Right cardiac atrium (tissue), 5 donors: ENCODE measurements at places on chromosomes 4 and X. TPM values are rescaled to one million over a fixed set of nuclear protein-coding genes. Genes with fewer than 3 reads are reported as not detected.

GRCh38 chr4:183971929-183972490 is 66.9 kb downstream of the STOX2 start:
- DNase-seq = peak; percentile 69

DNA sequence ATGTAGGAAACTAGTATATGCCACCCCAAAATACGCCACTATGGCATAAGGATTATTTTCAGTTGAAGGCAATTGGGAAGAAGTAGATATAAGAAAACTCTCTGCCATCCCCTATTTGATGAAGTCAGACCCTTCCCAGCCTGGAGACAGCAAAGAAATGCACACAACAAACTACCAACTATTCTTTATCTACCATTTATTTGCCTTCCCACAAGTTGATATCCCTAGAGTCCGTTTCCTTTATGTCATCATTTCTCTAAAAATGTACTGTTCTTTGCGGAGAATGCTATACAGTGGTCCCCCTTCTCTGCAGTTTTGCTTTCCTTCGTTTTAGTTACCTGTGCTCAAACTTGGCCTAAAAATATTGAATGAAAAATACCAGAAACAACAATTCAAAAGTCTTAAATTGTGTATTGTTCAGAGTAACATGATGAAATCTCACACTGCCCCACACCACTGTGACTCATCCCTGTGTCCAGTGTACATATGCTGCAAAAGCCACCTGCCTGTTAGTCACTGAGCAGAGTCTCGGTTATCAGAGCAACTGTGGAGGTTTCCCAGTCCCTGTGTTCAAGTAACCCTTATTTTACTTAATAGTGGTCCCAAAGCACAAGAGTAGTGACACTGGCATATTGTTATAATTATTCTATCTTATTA is 152.3 kb downstream of the WDFY3 start:
- DNase-seq = no peak

IL2 gene
- not detected for polyA plus RNA-seq

DNA sequence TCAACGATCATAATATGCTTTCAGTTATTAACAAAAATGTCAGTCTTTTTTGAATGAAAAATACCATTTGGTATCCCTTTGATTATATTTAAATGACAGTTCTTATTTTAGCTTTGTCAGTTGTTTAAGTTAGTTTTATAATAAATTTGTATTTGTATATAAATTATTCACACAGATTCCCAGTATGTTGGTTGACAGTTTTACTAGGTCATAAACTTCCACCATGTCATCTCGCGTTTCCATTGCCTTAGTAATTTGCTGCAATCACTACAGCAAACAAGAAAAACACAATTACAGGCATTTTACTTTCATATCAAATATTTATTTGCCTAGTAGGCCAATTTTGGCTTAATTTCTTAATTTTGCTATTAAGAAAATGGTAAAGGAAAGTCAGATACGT is 109.6 kb upstream of the ANK2 start:
- DNase-seq = no peak

BBS7 gene
- 3.5 TPM for polyA plus RNA-seq

HPGDS gene
- polyA plus RNA-seq = 0.48 TPM

DNA sequence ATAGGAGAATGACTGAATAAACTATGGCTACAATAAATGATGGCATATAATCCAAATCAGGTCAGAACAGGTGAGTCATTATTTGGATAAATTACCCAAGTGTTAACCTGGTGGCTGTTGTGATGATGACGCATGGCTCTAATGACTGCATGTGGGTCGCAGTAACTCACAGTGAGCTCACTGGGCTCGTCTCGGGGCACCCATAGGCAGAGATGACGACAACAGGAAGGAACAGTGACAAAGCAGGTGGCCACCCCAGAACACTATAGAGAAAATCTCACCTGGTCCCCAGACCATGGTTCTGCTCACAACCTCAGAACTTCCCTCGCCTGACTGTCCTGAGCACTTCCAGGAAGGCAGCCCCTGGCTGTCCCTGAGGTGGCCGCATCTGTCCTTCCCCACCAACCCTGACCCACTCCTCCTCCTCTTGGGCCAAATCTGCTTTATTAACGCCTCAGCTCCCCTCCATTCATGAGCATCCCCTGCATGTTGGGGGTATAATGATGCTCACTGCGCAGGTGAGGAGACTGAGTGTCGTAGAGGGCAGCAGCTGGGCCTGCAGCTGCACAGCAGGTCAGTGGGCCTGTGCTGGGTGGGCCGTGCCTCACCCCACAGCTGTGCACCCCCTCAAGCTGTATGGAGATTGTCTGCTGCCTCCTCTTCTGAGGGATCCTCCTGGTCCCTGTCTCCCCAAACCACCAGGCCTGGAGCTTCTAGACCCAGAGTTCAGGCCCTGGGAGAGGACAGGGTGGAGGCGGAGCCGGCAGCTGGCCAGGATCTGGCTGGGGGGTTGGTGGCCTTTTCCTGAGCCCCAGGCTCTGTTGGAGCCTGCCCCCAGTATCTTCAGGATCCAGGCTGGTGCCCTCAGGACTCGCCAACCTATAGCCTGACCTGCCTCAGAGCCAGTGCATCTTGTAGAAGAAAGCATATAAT is 30.9 kb upstream of the FAM156A start:
- DNase-seq = no peak

DNA sequence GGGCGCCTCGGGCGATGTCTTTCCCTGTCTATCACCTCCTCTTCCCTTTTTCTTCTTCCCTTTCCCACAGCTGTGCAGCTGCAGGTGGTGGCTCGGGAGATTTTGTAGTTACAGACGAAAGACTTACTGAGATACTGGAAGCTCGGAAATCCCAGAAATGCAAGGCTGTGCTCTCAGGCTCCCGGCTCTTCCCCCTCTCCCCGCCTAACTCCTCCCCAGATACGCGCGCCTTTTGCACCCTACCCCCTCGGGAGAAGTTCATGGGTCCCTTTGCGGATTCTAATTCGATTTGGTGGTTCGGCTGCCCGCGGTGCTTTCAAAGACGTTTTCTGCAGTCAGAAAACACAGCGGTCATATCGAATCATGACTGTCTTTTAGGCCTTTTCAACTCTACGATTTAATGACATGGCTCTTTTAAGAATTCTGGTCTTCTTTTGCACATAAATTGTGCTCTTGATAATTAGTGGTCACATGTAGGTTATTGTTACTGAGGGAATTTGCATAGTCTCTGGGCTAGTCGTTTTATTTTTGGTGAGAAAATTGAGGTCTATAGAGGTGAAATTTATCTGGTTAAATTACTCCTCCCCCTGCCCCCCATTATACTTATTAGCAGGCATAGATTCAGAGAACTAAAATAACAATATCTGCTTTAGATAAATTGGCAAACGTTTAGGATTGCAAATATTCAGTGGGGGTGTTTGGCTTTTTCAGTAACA is 1.6 kb downstream of the SEPTIN11 start:
- DNase-seq = no peak

DNA sequence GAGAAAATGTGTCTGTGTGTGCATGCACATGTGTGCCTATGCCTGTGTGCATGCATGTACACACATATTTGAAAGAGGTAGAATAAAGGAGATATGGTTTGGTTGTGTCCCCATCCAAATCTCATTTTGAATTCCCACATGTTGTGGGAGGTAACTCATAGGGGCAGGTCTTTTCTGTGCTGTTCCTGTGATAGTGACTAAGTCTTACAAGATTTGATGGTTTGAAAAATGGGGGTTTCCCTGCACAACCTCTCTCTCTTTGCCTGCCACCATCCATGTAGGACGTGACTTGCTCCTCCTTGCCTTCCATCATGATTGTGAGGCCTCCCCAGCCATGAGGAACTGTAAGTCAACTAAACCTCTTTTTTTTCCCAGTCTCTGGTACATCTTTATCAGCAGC is 87.2 kb downstream of the PRDM5 start:
- DNase-seq = no peak

DNA sequence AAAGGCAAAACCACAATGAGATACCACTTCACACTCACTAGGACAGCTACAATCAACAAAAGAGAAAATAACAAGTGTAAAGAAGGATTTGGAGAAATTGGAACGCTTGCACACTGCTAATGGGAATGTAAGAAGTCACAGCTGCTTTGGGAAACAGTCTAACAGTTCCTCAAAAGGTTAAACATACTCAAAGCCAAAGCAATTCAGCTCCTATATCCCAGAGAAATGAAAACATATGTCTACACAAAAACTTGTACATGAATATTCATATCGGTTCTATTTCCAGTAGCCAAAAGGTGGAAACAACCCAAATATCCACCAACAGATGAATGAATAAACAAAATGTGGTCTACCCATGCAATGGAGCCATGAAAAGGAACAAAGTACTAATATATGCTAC is 64.0 kb downstream of the TEC start:
- DNase-seq = no peak

MAGEB6B gene
- not detected for polyA plus RNA-seq

DNA sequence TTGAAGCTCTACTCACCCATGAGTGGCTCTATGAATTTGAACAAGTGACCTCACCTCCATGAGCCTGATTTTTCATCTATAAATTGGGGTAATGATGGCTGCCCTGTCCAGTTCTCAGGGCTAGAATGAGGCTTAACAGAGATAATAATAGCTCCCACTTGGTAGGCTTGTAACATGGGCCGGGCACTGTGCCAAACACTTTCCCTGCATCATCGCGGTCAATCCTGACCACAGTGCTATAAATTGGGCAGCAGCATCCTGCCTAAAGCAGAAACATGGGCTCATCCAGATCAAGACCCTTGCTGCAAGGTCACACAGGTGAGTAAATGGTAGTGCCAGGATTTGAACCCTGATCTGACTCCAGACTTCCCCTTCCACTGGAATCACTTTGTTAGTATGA is 12.8 kb downstream of the APLN start:
- DNase-seq = no peak
